ENCODE measurements at places on chromosomes 16 and 17.

DNA sequence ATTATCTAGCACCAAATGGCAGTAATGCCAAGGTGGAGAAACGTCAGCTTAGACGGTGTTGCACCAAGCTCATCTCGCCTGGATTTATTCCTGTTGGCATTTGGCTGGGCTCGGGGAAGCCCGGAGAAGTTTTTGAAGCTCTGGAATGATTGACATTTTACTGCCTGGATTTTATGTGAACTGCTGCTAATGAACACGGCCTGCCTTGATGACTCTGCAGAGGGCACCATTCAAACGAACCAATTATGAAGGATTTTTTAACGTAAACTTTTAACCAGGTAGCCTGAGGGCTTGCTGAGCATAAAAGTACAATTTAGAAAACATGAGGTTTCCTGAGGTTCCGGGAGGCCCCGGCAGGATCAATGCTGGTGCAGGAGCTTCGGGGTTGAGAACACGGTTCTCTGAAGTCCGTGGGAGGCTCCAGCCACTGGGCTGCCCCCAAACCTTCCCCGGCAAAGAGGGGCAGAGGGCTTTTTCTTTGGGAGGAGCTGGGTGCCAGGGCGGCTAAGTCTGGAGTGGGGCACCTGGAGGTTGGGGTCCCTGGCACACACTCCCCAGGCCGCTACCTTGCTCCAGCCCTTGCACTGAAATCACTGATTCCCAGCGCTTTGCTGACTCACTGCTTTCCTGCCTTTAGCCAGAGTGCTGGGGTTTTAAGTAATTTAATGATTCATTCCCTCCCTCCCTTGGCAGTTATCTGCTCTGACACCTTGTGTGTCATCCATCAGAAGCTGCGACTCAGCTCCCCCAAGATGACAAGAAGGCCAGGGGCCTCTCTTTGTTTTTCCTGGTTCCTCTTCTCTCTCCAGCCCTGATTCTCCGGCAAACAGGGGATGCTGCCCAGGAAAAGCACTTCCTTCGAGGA is 161.2 kb upstream of the IRX3 start:
- no peak for DNase-seq

GRCh38 chr17:80294210-80294609 is 33.6 kb downstream of the RNF213 start:
- DNase-seq = no peak

DNA sequence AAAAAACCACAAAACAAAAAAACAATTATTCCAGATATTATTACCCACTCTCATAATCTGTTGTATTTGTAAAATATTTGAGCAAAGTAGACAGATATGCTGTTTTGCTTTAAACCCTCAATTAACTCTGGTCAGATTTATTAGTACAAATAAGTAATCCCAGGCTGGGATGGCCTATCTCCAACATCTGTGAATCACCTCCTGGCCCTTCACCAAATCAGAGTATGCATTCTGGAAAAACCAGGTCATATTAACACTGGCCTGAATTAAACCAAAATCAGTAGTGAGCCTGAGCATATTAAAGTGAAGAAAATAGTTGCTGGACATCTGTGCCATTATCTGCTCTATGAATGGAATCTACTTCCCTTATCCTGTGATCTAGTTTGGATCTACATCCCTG is 41.0 kb downstream of the STAT3 start:
- no peak for DNase-seq

DNA sequence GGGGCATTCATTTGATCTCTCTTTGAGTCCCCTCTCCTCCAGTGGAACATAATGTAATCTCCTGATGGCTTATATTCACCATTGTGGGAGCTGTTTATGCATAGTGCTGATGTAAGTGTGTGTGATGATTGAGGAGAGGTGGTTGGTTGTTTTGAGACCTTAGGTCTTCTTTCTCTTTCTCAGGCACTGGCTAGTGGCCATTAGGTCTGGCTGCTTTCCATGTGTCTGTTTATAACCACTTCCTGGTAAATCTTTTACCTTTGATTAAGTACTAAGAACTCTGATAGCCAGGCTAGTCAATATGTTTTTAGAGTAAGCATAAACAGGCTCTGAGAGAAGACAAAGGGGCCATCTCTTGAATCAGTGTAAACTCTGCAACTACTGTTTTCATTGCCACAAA is 27.9 kb downstream of the VAT1L start:
- no peak for DNase-seq

GRCh38 chr16:2147981-2148671 is at the start of gene RAB26:
TSS of gene RAB26 (plus strand) at chr16:2148625. CDS start at chr16:2148784, 159 bp downstream.
- DNase-seq = no peak

DNA sequence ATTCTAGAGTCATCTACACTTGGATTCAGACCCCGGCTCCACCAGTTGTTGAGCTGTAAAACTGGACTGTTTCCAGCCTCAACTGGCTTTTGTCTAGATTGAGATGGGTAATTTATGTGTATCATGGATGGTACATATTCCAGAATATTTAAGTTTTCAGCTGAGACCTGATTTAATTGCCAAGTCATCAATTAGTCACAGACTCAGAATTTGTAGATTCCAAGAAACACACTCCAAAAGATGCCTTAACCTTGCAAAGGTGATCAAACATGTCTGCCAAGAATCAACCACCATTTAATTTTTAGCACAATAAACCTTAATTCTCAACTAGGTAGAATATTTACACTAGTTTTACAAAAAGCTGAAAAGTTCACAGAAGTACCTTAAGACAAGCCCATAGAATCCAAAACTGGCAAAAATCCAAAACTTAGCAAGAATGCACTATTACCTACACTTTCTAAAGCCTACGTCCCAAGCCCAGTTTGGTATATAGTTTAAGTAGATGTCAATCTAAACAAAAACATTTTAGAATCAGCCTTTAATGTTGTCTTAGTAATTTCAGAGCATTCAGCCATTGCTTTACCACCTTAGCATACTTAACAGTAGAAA is 17.7 kb downstream of the SIAH1 start:
- DNase-seq = no peak

DNA sequence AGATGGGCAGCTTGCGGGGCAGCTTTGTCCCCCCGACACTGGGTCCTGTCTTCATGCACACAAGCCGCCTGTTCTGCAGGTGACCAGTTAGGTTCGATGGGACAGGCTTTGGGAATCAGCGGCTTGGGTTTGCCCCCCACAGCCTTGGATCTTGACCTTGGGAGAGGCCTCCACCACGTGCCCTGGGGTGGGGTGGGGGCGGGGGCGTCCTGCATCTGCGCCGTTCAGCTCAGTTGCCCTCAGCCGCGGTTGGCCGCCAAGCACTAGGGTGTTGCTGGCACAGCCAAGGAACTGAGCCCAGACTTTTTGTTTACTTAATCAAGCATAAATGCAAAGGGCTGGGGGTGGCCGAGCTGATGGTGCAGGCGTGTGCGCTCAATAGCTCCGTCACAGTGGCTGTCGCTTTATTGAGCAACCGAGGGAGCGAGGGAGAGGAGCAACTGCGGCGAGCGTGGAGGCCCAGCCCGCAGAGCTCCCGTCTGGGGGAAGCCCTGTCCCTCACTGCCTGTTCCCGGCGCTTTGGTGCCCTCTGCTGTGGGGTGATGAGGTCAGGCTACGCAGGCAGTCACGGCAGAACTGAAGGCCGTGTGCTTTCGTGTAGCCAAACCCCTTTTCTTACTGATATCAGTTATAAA is 33.9 kb downstream of the JPH3 start:
- DNase-seq = peak; percentile 64

DNA sequence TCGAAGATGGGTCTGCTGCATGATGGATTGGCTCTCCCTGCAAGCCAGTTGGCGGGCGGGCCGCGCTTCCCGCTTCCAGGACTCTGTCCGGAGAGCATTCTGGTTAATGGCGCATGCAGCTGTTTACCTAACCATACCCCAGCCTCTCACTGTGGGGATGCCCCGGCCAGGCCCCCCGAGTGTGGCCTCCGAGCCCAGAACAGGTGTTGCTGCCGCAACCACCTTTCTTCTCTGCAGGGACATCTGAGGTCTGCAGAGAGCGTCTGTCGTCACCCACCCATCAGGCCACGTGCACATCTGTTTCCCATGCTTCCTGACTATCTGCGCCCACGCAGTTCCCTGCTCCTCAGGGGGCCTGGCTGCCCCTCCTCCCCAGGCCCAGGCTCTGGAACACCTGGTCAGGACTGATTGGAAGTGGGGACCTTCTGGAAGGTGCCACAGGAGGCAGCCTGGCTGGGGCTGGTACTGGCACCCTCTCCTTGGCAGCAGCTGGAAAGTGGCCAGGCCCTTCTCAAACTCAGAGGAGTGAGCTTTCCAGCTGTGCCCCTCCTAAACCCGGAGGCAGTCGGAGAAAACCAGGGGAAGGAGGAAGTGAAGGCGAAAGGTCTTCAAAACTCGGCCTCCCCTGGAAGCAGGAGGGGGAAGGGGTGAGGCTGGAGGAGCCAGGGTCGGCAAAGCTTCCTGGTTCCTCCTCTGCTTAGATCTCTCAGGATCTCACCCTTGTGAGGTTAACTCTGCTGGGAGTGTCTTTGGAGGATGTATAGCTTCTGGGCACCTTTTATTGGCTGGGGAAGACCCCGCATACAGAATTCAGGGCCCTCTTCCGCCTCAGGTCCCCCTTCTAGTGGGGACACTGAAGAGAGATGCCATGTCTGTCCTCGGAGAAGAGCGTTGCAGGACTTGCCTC is 64.5 kb upstream of the CIBAR2 start:
- no peak for DNase-seq

- no peak for DNase-seq
These were observed 152.6 kb downstream of the MAP2K6 start for GRCh38 chr17:69567130-69567529.

DNA sequence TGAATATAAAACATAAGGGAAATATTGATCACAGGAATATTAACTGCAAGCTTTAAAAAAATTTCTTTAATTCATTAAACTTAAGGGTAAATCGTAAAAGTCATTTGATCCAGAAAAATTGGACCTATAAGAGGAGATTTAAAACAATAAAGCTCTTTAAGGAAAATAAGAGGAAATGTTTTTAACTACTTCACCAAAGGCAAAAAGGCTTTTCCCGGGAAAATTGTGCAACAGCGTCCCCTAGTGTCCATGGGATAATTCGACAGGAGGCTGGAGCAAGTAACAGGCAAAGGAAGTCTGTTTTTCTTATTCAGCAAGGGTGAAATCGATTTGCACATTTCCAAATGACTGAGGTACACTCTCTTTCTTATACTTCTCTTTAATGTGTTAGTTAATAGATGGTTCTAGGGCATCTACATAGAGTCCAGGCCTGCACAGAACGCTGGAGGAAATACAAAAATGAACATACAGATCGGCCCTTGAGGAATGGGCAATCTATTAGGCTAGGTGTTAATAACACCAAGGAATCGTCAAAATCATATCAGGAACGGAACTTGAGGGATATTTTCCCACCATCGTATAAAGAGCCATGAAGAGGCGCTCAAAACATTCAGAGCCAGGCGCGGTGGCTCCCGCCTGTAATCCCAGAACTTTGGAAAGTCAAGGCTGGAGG is 61.4 kb downstream of the ZNF18 start:
- DNase-seq = no peak

GRCh38 chr16:47778106-47778801 is 317.1 kb downstream of the PHKB start:
- DNase-seq = no peak

GRCh38 chr17:10035885-10036284 is 130.8 kb upstream of the RCVRN start:
- DNase-seq = no peak

DNA sequence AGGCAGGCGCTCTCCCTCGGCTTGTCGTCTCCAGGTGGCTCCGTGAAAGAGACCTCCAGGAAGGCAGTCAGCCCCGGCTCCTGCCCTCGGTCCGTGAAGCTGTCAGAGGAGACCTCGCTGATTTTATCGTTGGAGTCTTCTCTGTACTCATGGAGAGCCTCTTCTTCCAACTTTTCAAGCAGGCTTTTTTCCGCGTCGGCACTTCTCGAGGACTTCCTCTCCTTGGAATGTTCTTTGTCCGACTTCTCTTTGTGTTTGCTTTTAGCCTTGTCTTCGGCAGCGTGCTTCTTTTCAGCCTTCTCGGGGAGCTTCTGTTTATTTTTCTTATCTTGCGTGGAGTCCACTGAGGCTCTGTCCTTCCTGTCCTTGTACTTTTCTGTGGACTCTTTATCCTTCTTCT is 65.0 kb downstream of the ZNF778 start:
- no peak for DNase-seq

DNA sequence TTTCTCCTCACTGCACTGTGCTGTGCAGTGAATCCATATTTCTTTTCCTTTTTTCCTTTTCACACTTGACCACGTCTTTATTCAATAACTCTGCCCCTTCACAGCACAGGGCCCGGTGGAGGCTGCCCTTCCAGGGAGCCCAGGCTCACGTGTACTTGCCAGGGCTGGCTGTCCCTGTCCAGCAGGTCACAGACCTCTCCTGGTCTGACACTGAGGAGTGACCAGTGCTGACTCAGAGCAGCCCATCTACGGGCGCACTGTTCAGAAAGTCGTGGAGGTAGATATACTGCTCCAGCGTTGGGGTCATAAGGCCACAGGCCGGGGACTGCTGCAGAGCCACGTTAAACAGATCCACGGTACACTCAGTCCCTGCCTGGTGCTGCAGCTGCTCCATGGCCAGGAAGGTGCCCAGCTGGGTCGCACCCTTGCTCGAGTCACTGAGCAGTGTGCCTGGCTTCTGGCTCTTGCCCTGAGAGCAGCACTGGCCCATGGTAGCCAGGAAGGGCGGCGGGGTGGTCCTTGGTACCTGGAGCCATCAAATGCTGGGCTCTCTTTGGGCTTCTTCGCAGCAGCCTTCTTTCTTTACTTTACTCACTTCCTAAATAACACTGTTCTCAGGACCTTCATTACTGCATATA is 531.7 kb downstream of the CDH13 start:
- DNase-seq = no peak

GRCh38 chr17:21024024-21024423 is 18.8 kb downstream of the USP22 start:
- DNase-seq = no peak

DNA sequence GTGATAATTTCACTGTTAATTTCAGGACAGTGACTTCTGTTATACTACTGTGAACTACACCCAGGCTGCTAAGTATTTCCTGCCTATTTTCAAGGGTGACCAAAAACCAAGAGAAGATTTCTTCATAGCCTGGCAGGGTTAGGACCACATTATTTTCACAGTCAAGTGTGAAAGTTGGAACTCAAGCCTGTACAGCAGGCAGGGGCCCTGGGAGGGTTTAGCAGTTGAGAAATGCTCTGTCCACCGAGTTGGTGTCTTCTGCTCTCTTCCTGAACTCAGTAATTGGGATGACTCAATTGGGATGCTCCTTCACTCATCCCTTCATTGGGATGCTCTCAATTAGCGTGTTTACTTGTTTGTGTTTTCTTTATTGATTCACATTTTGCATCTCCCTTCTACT is 347.3 kb upstream of the CDH11 start:
- DNase-seq = no peak

DNA sequence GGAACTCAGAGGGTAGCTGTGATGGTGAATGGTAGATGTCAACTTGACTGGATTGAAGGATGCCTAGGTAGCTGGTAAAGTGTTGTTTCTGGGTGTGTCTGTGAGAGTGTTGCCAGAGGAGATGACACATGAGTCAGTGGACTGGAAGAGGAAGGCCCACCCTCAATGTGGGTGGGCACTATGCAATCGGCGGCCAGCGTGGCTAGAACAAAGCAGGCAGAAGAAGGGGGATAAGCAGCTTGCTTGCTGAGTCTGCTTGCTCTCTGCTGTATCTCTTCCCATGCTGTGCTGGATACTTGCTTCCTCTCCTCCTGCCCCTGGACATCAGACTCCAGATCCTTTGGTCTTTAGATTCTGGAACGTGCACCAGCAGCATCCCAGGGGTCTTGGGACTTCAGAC is 128.1 kb downstream of the AIPL1 start:
- no peak for DNase-seq

Measured in stimulated activated CD8-positive, alpha-beta memory T cell treated with anti-CD3 and anti-CD28 coated beads, Interleukin-7, amount 100 ng/mL, for 1 hour (primary cell).